ENCODE measurements at places on chromosomes 1 and 21.

DNA sequence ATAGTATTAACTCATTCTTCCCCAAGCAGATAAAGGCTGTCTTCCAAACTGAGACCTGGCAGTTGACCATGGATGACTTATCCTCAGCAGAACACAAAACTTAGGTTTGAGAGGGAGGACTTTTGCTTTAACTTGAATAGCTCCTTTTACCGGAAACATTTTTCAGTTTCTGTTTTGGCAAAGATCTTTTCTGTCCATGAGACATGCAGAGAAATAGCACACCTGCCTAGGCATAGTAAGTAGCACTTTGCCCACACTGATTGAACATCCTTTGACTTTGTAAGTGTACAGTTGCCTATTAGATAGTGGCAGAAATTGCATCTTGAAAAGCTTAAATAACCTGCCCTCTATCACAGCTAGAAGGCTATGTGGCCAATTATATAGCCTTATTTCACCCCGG is 1962.5 kb downstream of the MRPL39 start:
- no peak for DNase-seq

DNA sequence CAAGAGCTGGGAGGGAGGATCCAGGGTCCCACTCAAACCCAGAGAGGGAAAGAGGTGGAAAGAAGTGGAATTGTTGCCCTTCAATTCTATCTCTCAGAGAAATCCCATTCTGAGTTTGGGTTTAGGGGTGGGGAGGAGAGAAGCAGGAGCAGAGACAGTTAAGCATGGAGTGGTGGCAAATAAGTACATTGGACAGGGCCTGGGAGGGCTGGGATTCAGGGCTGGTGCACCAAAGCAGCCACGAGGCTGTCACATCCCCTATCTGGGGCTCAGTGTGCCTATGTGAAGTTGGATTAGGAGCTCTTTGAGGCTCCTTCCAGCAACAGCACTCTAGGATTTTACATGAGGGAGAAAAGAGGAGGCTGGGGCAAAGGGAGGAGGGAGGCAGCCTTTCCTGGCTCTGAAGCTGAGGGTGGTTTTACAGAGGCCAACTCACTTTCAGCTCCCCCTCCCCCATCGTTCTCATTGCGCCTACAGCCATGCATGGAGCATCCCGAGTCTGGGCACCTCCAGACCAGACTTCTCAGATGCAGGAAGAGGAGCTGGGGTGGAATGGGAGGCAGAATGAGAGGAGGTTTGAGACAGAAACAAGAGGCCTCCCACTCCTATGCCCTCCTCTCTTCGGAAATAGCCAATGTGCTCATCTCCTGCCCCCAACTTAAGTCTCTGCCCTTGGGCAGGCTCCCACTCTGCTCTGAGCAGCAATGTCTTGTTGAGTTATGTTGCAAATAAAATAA is 3.0 kb upstream of the SYT6 start:
- DNase-seq = no peak

DNA sequence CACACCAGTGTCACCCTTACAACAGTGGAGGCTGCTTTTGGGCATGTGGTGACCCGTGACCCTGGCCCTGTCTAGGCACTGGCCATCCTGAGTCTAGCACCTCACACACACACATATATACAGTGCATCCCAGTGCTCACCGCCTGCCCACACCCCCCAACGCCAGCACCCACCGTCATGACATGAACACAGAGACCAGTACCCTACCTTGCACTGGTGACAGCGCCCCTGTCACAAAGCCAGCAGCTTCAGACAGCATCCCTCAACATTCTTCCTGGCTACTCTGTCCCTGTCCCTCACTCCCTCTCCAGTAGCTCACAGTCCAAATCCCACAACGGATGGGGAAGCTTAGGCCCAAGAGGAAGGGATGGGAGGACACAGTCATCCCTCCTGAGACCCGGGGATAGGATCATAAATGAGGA is 27.1 kb downstream of the AHDC1 start:
- no peak for DNase-seq

- DNase-seq = no peak
Observed at GRCh38 chr1:222257027-222257426, 290.9 kb downstream of the HHIPL2 start.

DNA sequence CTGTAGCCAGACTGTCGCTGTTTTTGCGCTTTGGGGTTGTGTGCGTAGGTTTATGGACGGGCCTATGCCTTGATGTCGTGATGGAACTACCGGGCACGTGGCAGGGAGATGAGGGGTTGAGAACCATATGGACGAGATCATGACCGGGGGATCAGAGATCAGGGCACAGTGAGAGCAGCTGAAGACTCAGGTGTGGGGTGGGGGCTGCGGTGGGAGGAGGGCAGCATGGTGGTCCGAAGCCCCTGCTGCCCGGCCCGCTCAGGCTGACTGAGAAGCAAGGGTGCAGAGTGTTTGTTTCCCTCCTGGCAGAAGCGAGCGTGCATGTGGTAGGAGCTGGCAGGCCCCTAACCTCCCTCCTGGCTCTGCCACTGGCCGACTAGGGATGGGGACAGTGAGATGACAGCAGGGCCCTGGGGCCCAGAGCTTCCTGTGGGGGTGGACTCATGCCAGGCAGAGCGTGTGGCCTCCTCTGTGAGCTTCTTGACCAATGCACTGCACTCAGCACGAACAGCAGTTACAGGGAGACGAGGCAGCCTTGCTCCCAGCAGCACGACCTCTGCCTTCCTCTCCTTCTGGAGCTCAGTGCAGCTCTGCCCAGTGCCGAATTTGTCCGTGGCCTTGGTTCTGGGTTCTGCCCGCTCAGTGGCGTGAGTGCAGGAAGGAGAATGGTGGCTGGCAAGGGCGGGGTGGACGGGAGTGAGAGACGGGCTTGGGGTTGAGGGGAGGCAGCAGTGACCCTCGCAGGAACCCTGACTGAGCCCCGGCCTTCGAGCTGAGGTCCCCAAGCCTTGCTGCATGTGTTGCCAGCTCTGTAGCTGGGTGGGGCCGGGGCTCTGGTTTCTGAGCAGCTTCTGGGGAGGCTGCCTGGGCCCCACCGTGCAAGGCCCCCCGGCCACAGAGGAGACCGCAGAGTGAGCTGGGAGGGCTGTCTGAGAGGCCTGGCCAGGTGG is 22.2 kb upstream of the LRRC3 start:
- DNase-seq = no peak

GRCh38 chr21:31555741-31556191 is 103.7 kb upstream of the SOD1 start:
- no peak for DNase-seq

DNA sequence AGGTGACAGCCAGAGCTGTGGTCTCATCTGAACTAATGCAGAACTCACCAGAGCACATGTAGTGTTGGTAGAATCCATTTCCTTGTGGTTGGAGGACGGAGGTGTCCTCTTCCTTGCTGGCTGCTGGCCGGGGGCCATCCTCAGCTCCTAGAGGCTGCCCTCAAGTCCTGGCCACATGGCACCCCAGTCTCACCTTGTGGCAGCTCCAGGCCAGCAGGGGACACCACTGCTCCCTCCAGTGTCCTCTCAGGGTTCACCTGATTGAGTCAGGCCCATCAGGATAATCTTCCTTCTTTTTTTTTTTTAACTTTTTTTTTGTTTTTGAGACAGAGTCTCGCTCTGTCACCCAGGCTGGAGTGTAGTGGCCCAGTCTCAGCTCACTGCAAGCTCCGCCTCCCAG is 2.9 kb downstream of the KCNE1 start:
- DNase-seq = no peak

DNA sequence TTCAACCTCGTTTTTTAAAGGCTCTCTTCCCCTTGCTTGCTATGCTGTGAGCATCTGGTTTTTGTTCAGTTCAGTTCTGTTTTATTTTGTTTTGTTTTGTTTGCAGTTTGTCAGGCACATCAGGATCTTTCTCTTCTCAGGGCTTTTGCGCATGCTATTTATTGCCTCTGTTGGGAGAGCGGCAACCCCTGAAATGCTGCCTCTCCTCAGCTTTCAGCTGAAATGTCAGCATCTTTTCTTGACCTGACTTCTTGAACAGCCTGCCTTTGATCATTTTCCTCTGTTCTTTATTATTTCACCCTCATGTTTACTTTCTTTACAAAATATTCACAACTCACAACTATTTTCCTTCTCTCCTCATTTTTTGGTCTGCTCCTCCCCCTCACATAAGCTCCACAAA is 50.4 kb upstream of the RC3H1 start:
- no peak for DNase-seq

DNA sequence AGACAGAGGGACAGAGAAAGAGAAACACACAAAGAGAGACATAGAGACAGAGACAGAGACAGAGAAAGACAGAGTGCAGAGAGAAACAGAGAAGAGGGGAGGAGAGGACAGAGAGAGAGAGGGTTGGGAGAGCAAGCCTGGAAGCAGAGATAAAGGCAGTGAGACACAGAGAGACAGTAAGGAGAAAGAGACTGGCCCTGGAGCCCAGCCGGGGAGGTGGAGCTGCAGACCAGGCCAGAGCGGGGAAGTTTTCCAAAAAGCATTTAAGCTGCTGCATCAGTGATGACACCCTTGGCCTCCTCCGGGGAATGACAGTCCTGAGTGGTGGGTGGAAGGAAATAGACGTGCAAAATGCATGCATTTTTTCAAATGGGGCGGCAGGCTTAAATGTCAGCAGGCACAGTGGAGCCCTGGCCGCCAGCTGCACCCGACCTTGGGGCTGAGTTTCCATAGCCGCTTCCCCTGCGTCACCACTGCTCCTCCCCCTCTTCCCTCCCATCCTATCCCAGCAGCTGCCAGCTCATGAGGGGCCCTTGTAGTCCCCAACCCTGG is 95.4 kb upstream of the KLHDC7A start:
- no peak for DNase-seq

- no peak for DNase-seq
Observed at GRCh38 chr1:198793714-198794113, 154.9 kb downstream of the PTPRC start.

GRCh38 chr1:214003233-214003632 is 15.5 kb downstream of the PROX1 start:
- no peak for DNase-seq

GRCh38 chr1:39852876-39853275 is 30.4 kb downstream of the TRIT1 start:
- no peak for DNase-seq

DNA sequence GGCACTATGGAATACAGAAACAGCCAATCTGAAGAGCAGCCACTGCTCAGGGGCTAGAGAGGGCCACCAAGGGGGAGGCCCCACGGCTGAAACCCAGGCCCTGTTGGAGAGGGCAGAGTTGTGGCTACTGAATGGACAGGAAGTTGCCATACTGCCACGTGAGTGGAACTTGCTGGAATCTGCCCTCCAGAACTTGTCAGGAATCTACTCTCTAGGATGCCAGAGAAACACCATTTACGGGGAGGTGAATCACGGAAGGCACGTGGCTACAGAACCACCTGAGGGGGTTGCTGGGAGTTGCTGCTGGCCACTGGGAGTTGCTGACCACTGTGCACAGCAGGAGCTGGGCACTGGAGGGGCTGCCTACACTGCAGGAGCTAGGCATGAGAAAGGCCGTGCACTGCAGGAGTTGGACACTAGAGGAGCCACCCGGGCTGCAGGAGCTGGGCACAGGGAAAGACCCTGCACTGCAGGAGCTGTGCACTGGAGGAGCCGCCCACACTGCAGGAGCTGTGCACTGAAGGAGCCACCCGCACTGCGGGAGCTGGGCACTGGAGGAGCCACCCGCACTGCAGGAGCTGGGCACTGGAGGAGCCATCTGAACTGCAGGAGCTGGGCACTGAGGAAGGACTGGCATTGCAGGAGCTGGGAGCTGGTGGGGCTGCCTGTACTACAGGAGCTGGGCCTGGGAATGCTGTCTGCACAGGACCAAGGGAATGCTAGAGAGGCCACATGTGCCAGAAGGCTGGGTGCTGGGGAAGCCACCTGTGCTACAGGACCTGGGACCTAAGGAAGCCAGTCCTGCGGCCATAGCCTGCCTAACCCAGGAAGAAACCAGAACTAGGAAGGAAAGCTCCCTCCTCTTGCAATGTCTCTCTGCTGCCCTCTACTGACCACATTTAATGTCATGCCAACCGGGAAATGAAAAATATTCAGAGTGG is 343.4 kb downstream of the MATN1 start:
- peak; percentile 15 for DNase-seq

- DNase-seq = no peak
Observed at GRCh38 chr1:38153778-38154470, 107.3 kb upstream of the POU3F1 start.

DNA sequence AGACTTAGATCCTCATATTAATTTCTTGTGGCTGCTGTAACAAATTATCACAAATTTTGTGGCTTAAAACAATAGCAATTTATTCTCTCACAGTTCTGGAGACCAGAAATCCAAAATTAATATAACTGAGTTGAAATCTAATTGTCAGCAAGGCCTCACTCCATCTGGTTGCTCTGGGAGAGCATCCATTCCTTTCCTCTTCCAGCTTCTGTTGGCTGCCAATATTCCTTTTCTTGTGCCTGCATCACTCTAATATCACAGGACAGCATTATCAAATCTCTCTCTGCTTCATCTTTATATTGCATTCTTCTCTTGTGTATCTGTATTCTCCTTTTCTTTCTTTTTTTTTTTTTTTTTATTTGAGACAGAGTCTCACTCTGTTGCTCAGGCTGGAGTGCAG is 9.3 kb downstream of the SLC35A3 start:
- no peak for DNase-seq

DNA sequence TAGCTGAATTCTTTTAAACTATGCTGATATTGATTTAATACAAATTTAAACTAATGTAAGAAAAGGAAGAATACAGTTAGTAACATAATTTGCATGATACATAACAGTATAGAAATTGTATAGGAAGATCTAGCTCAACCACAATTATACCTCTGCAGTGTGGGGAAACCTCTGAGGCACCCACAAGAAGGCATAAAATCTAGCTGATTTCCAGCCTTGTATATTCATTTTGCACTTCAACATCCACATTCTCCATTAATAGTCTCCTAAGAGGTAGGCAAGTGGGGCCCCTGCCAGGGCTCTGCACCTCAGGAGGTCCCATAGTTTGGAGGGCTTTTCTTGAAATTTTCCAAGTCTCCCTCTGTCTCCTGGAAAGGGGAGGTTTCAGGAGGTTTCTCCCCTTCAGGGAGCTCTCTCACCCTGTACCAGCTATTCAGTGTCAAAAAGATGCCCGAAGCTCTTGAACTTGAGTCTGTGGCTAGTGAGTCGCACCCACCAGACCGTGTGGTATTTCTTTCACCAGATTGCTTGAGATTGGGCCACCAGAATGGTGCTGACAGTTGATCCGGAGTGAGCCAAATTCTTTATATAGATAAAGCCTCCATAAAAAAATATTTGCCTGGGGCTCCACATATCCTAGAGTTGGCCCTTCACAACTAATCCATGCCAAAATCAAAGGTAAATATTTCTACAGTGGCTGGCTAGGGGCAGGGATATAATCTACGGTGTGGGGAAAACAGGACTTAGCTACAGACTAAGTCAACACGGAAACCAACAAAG is 108.2 kb downstream of the TIAM1 start:
- DNase-seq = peak; percentile 4

- no peak for DNase-seq
Observed at GRCh38 chr21:42266971-42267556, 48.1 kb downstream of the ABCG1 start.

DNA sequence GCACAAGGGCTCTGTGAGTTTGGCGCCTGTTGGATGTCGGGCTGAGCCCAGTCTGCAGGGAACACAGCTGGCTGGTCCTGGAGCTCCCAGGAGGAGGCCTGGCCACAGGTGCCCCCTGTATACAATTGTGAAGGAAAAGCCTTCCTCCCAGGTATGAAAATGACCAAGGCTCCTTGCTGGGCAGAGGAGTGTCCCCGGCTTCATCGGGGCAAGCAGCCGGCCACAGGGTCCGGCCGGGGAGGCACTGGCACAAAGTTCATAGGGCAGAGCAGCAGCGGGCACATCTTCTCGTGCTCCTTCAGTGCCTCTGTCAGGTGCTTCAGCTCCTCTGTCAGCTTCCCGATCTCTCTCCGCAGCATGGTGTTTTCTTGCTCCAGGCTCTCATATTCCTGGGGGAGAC is 13.0 kb downstream of the BATF3 start:
- DNase-seq = no peak

GRCh38 chr1:199173356-199173755 is 534.5 kb downstream of the PTPRC start:
- DNase-seq = peak; percentile 43
